Globus pallidus (tissue), 1 donor: ENCODE measurements at places on chromosomes 2 and 18.

- no peak for DNase-seq
Measured at GRCh38 chr2:1664076-1664605, 80.2 kb downstream of the PXDN start.

GRCh38 chr2:79580175-79580574, 67.3 kb downstream of the CTNNA2 start:
- no peak for DNase-seq

DNA sequence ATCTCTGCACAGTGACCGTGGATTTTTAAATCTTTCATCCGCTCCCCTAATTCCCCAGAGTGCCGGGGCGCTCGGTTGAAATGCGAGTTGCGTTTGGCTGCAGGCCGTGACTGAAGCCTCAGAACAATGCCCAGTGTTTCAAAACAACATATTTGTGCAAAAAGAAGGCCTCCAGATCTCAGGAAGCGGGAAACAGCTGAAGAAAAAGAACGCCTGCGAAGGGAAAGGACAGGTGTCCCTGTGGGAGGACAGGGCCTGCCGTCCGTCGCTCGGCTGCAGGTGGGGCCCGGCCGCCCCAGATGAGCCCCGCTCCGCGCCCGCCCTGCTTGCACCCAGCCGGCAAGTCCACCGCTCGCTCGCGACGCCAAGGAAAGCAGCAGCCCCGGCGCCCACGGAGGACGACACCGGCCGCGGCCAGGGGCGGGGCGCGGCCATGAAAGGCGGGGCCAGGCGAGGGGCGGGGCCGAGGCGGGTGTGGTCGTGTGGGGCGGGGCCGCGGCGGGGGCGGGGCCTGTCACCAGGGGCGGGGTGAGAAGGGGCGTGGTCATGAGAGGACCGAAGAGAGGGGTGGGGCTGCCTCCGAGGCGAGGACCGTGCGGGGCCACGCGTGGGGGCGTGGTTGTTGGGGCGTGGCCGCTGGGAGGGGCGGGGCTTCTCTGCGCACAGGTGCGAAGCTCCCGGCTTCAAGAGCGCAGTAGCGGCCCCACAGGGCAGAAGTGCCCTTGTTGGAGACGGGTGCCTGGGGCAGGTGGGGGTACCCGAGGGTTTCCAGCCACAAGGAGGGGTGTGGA, 17.6 kb upstream of the BOK start:
- peak; percentile 51 for DNase-seq

GRCh38 chr2:71609029-71609428, 155.7 kb downstream of the DYSF start:
- no peak for DNase-seq

DNA sequence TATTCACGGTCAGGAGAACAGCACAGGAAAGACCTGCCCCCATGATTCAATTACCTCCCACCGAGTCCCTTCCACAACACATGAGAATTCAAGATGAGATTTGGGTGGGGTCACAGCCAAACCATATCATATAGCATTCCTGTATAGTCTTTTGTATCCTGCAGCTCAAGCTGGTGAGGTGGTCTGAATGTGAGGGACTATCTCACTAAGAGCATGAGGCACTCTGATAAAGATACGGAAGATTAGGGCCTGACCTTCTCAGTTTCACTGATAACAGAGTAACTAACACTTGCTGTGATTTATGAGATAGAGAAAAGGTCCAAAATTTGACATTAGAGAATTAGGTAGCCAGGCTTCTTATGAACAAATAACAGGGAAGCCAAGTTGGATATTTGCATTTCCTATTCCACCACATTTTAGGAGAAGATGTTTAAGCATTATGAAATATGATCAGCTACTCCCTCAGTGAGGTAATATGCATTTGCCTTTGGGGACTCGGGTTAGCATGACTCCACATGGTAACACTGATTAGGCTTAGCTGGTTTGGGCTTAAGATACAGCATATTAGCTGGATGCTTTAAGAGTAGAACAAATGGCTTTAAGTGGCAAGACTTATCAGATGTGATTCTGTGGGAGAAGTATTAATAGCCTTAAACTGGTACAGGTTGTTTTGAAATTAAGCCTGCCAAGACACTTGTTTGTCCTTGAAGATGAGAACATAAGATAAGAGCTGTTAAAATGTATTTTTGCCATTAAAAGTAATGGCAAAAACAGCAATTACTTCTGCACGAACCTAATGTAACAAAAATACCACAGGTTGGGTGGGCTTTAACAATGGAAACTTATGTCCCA, 106.9 kb upstream of the MSTN start:
- DNase-seq: no peak

DNA sequence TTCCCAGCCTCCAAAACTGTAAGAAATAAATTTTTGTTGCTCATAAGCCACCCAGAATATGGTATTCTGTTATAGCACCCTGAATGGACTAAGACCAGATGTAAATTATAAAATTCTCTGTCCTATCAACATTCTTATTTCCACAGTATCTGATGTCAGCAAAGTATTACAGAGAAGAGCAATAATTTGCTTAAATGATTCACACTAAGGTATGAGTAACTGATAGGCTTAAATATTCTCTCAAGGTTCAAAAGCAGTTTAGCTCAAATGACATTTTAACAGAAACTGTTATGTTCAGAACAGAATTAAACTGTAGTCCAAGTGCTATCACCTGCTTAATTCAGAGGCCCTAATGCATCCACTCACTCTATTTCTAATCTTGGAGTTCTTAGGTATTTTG, 12.8 kb downstream of the SESTD1 start:
- no peak for DNase-seq

GRCh38 chr2:166302036-166302435, 73.7 kb downstream of the SCN9A start:
- no peak for DNase-seq

- no peak for DNase-seq
Measured at GRCh38 chr2:213122725-213123124, 28.7 kb downstream of the IKZF2 start.

GRCh38 chr18:11155034-11155759, 5.8 kb upstream of the PIEZO2 start:
- DNase-seq: no peak

- no peak for DNase-seq
Measured at GRCh38 chr2:28067602-28068001, 177.1 kb downstream of the BABAM2 start.

DNA sequence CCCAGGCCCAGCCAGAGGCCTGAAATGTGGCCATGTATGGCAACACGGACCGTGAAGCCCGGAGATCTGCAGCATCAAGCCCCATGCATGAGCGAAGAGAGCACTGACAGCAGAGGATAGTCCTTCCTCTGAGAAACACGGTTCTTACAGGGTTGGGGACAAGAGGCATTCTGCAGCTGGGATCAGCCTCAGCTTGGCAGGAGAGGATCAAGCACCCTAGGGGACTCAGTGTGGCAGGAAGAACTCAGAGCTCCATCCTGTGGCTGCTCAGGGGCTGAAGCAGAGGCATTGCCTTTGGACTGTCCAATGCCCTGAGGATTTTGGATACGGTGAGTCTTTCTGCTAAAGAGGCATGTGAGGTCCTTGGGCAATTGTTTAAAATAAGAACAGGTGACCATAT, 368.7 kb downstream of the ZNF516 start:
- DNase-seq: no peak

DNA sequence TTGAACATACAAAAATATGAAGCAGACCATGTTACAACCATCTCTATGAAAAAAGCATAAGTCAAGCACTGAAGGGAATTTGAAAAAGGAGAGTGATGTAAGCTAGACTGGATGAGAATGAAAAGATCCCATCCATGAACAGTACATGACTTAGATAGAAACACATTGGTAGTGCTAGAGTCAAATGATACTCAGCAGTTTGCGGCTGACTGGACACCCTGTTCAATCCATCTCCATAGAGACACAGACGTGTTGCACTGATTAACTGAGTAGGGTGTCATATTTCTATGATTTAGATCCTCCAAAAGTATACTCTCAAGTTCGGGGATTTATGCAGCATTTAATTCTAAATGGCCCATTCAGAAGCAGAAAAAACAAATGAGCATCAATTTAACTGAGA, 674.3 kb upstream of the NRXN1 start:
- DNase-seq: no peak

DNA sequence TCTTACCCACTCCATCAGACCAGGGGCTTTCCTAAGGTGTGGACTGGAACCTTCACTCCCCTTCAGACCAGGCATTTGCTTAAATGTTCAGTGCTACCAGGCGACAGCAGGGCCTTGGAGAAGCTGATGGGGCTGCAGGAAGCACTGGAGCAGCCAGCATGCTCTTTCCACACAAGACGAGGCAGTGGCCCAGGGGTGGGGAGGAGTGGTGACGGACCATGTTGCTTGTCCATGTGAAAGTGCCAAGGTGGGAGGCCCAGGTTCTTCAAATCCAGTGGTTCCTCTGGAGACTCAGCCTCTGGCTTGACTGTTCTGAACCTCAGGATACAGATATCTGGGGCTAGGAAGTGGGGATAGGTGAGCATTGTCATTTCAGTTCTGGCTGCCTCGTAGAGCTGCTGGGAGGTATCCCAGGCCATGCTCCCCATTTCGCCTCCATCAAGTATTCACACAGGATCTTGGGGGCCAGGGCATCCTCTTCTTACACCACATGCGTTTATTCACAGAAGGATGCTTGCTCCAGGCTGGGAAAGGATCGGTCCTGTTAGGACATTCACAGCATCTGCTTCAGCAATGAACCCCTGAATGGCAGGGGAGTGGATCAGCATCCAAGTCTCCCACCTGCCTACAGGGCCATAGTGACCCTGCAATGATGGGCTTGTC, 62.2 kb downstream of the SFXN5 start:
- no peak for DNase-seq

DNA sequence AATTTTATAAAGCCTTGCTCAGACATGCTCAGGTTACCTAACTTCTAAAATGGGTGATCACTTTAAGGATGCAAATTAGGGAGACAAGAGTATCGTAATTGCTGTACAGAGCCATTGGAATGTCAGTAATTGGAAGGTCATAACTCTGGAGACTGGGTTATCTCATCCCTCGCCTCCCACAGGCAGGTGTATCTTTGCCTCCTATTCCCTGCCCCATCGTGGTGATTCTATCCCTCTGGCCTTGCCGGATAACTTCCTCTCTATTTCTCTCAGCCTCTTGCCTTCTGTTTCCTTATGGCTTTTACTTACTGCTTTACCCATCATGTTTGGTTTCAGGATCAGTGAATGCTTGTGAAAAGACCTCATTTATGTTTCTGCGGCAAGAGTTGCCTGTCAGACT, 2.5 kb downstream of the PDK1 start:
- no peak for DNase-seq

DNA sequence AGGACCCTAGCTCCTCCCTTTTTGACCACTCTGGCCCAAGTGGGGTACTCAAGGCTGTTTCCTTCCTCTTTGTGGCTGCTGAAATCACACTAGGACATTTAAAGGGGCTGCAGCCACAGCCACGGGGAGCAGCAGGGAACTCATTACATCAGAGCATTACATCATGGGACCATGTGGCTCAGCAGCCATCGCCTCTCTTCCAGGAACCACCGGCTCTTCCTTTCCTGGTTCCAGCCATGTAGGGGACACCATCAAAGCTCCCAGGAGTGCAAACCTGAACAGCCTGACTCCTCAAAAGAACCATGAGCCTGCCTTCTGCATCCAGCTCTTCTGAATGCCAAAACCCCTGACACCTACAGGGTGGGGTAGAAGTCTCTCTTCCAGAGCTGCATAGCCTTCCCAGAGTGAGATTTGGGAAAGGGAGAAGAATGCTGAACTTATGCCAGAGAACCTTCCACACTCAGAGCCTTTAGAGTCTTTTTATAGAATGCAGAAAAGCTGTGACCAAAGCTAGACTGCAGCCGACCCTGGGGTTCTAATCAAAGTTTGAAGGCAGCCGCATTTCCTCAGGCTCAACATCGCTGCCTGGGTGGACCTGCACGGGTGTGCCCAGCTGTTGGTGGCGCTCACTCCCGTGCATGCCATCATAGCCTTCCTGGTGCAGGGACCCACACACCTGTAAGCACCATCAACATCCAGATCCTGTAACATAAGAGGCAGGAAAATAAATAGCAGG, 121.7 kb downstream of the KLHL29 start:
- DNase-seq: no peak

- no peak for DNase-seq
Measured at GRCh38 chr2:240964704-240965295, 33.6 kb upstream of the SNED1 start.

DNA sequence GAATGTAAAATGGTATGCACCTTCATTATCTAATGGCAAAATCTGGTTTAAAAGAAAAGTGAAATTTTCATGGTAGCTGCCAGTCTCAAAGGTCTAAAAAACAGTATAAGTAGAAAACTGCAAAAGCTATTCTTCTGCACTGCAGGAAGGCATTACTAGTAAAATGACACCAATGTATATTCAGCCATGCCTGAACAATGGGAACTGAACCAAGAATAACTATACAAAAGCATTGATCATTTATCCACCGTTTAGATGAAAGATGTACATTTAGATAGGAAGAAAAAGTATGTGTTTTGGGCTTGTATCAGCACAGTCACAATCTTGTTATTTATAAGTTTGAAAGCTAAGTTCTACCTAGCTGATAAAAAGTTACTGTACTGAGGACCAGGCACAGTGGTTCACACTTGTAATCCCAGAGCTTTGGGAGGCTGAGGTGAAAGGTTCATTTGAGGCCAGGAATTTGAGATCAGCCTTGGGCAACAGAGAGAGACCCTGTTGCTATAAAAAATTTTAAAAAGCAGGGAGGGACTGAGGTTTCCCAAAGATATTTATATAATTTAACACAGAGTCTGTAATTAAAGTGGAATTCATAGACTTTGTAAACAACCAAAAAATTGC, 163.1 kb upstream of the WDSUB1 start:
- DNase-seq: no peak

DNA sequence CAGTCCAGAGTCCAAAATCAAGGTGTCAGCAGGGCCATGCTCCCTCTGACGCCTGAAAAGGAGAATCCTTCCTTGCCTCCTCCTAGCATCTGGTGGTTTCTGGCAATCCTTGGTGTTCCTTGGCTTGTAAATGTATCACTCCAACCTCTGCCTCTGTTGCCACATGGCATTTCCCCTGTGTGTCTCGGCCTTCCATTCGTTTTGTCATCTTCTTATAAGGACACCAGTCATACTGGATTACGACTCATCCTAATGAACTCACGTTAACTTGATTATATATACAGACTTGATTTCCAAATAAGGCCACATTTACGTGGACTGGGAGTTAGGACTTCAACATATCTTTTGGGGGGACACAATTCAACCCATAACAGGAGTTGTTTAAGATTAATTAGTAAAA, 15.8 kb downstream of the PMAIP1 start:
- DNase-seq: no peak

GRCh38 chr2:74756356-74756890, 77.5 kb upstream of the HK2 start:
- DNase-seq: no peak

DNA sequence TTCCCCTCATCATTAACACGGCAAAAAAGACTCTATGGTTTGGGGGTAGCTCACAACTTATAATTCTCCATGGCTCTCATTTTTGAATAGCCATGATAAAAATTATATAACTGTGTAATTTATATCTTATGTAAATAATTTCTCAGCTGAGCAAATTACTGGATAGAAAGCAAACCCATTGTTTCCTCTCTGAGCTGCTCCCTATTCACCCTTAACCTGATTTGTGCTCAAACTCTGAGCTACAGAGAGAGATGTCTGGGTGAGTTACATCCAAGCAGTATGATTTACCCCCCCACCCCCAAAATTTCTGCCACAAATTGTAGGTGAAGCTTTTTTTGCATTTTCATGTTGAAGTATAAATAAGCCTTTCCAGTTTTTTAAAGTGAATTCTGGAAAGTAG, 123.7 kb downstream of the TFCP2L1 start:
- DNase-seq: no peak
